ENCODE measurements at places on chromosomes 16 and 17. TPM values are rescaled to one million over a fixed set of nuclear protein-coding genes. Genes with fewer than 3 reads are reported as not detected.

- no peak for ATAC-seq
These were observed 77.0 kb downstream of the SMURF2 start for GRCh38 chr17:64585146-64585545.

DNA sequence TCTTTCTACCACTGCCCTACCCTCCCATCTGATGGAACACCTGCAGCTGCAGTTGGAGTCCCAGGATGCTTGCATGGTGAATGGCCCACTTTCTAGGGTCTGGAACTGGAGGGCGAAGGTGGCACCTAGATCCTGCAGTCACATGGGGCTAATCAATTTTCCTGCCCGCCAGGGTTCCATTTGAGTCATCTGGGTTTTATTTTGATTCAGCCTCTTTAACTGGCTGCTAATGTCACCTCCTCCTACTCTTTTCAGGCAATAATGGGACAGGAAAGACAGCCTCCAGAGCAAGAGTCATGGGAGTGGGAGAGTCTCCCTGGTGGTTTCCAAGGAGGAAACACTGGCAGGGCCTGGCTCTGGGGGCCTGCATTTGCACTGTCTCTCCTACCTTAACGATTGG lies 3.8 kb upstream of the TBKBP1 start:
- peak; percentile 42 for ATAC-seq

DNA sequence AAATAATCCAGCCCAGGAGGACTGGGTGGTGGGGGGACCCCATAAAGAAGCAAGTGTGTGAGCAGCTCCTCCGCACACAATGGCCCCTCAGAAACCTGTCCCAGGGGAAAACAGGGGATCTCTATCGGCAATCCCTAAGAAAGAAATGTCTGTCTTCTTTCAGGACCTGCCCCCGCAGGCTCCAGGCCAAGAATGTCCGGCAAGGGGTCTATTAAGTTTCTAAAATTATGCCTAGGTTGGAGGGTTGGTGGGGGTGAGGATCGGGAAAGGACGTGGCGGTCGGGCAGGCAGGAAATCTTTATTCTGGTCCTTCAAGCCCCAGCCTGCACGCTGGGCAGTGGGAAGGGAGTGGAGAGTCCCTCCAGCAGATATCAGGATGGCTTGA lies 23.4 kb upstream of the LITAF start:
- ATAC-seq, result no peak

DNA sequence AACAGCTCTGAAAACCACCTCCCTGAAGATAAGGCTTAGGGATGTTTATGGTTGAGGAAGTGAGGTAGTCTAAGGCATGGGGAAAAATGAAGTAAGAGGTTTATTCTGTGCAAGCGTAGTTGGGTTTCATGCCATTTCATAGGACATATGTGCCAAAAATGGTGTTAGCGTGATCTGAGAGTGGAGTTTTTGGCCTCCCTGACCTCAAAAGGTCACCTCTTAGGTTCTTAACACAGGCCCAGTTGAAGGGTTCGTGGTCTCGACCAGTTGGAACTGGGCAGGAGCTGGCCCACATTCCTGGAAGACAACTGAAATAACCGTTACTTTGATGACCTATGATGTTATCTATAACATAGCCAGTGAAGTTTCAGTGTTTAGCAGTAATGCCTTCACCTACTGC lies 57.0 kb downstream of the MRTFB start:
- ATAC-seq, result no peak

GRCh38 chr17:7915179-7915610 lies 894 bp downstream of the RNF227 start:
- ATAC-seq, result peak; percentile 57

- ATAC-seq, result peak; percentile 57
These were observed 14.4 kb upstream of the MEAK7 start for GRCh38 chr16:84518804-84519341.

- ATAC-seq, result no peak
These were observed 152.7 kb downstream of the RAB11FIP4 start for GRCh38 chr17:31544186-31544585.

GRCh38 chr16:32116080-32116479 lies 137.0 kb upstream of the TP53TG3D start:
- ATAC-seq, result no peak

DNA sequence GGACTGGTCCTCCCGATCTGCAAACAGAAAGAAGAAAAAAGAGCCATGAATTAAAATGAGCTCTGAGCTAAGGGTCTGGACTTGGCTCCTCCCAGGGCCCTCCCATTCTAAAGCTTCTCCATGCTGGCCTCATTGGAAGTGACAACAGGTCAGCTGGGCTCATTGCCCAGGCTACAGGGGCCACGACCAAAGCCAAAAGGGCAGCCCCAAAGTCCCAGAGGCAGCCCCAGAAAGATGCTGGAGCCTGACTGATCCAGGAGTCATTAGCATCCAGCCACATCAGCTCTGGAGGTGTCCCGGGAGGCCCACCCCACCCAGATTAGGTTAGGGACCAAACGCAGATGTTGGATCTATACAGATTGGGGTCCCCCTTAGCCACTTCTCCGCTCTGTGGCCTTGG lies 58.2 kb downstream of the MYH11 start:
- ATAC-seq, result no peak

DNA sequence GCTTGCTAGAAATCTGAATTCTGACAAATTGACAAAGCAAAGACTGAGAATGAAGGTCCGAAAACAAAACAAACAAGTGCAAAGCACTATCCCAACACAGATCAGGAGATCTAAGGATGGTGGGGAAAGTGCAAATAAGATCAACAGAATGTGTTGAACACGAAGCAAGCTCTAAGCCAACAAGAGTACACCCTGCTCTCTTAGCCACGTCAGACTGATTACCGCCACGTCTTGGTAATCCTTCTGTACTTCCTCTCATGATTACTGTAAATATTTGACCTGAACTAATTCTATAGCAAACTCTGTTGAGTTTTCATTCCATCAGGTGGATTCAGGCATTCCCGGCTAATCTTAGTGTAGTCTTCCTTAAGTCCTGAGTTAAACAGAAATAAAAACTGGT lies 34.3 kb upstream of the ERCC4 start:
- no peak for ATAC-seq

GRCh38 chr17:57522042-57523005 lies 222.8 kb downstream of the CCDC182 start:
- ATAC-seq, result no peak

Gene HSPB9
- total RNA-seq, result not detected

Gene CHST5
- not detected for total RNA-seq

Gene FOXN1
- not detected for total RNA-seq

Gene EFCAB13
- 3.0 TPM for total RNA-seq

Gene TVP23C
- total RNA-seq, result 18.4 TPM

Gene GUCY2D
- 0.15 TPM for total RNA-seq
